D341Med (cell line): ENCODE measurements at places on chromosomes 6 and 20.

GRCh38 chr6:114404339-114404955 is 61.6 kb upstream of the HS3ST5 start:
- no peak for DNase-seq

GRCh38 chr6:105068407-105068806 is 111.4 kb downstream of the POPDC3 start:
- DNase-seq, result no peak

DNA sequence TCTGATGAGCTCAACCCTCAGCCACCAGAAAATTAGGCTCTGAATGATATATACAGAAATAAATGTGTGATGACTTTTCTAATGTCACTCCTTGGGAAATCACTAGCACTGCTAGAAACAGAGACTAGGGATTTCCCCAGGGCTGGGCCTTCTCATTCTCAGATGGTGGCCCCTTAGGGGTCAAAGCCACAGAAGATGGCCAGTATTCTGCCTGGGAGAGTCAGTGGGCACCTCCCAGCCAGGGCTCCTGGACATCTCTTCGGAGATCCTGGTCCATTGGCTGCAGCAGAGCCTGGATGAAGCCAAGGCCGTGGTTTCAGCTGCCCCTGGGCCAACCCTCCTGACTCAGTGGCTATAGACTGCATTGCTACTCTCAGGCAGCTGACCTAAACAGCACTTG is 276.9 kb upstream of the SUPT3H start:
- no peak for DNase-seq

GRCh38 chr20:21063276-21063675 is 42.9 kb downstream of the LINC00237 start:
- DNase-seq, result no peak

DNA sequence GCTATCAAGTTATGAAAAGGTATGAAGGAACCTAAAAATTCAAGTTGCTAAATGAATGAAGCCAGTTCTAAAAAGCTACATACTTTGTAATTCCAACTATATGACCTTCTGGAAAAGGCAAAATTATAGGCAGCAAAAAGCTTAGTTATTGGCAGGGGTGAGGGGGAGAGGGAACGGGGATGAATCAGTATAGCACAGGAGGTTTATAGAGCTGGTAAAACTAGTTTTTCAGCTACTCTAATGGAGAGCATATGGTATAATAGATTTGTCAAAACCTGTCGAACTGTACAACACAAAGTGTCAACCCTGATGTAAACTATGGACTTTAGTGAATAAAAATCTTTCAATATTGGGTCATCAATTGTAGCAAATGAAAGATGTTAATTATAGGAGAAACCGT is 18.7 kb downstream of the MANEA start:
- DNase-seq, result no peak

DNA sequence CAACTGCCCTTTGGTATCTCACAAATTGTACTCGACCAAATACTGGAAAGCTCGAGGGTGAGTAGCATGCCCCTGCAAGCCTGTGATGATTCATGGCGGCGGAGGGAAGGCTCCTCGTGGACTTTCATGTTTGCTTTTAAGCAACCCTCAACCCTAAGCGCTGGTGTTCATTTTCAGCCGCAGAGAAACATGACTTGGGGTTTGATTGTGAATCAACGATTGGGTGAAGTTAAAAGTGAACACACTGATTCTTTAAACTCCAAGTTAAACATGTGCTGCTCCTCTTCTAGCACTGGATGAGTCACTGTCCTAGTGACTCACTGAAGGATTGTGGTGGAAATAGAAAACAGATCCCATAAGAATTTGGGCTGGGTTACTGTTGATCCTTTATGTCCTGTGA is 8.3 kb downstream of the CD109 start:
- DNase-seq, result no peak
